Right atrium auricular region (tissue), 2 donors: ENCODE measurements at places on chromosomes 4 and X. TPM values are rescaled to one million over a fixed set of nuclear protein-coding genes. Genes with fewer than 3 reads are reported as not detected.
A peak's percentile ranks its signal among the peaks of the same experiment; 100 is the strongest.

- no peak overlapping the region for H3K27ac ChIP-seq
- H3K4me1 ChIP-seq, result peaks cover 3% of the 10 kb centered on the region
- H3K4me3 ChIP-seq, result no peak overlapping the region
- DNase-seq, result peak; percentile 16
- H3K27me3 ChIP-seq, result no peaks in the 10 kb centered on the region
Observed at GRCh38 chrX:150464001-150464400, 100.9 kb downstream of the MAMLD1 start.

DNA sequence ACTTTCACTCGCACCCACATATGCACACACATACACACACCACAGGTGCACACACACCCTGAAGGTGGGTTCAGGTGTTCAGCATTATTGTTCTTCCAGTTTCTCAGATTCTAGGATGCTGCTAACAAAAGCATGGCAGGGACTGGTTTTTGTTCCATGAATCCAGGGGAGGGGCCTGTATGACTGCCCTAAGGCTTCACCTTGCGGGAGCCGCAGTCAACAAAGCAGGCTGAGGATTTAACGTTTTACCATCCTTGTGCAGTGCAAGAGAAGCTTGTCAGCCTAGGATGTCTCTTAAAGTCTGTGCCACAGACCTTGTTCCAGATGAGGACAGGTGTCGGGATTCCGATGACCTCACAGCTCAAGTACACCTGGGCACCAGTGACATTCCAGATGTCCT is 61.8 kb downstream of the POLR2B start:
- H3K36me3 ChIP-seq, result no peaks in the 10 kb centered on the region
- no peak for DNase-seq
- H3K4me3 ChIP-seq, result no peak overlapping the region
- no peaks in the 10 kb centered on the region for H3K27me3 ChIP-seq

Gene SSX1
- not detected for total RNA-seq

Gene GLRA3
- not detected for total RNA-seq
